Activated gamma-delta T cell treated with Interleukin-2 at 50 U/mL for 16 hours (primary cell): ENCODE measurements at places on chromosomes 1 and 21.

DNA sequence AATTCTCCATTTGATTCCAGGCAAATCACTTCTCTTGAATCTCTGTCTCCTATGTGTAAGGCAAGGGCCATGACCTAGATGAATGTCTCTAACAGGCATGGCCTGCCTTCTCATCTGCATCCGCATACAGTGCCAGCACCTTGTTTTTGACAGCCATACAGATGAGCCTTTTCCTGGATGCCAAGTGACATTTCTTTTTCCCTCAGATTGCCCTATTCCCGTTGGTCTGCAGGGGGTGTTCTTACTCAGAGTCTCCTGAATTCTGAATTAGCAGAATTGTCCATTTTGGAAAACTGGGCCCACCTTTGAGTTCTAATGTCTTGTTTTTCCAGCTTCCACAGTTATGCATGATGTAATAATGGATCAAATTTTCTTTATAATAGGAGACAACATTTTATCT is 88.0 kb upstream of the ADAR start:
- no peak for DNase-seq

GRCh38 chr1:221837896-221838295 is 96.0 kb upstream of the DUSP10 start:
- peak; percentile 17 for DNase-seq

GRCh38 chr1:89711140-89711778 is 78.3 kb downstream of the LRRC8C start:
- DNase-seq, result no peak

DNA sequence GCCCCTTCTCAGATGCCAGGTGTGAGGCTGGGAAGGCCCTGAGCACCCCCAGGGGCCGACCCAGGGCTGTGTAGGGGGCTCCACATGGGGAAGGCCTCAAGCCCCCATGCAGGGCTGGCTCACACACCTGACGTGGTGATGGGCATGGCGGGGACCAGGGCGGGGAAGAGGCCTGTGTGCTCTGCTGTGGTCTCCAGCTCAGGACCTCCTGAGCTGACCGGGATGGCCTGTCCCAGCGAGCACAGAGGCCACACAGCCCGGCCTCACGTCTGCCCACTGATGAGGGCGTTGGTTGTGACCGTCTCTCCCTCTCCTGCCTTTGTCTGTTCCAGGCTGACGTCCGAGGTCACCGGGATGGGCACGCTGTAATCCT is 40.2 kb upstream of the COL6A1 start:
- no peak for DNase-seq

GRCh38 chr1:33178836-33179439 is 2.9 kb downstream of the TRIM62 start:
- no peak for DNase-seq

DNA sequence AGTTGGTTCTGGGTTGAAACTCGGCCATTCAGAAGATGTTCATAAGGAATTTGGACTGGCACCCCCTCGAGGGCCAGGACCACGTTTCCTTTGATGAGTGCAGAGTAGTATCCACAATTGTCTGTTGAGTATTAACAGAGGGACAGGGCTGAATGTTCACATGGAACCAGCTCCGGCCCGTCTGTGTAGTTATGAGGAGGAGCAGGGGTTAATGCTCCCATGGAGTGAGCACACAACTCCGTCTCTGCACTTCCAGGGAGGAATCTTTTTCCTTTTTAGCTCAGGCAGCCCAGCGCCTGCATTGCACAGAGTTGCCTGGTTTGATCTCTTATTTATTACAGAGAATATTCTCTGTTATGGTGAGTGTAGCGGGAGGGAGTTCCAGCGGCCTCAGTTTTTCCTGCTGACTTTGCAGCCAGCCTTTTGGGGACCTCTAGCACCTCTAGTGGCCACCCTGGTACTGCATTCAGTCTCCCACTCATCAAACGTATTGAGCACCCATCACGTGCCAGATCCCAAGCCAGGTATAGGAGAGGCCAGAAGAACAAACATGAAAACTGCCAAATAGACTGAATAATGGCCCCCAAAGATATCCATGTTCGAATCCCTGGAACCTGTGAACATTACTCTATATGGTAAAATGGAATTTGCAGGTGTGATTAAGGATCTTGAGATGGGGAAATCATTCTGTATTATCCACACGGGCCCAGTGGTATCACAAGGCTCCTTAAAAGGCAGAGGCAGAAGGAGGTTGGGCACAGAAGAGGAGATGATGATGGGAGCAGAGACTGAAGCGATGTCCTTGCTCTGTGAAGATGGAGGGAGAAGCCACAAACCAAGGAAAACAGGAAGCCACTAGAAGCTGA is 167.7 kb upstream of the CSF3R start:
- peak; percentile 61 for DNase-seq

- no peak for DNase-seq
Observed at GRCh38 chr1:81358151-81358550, 442.6 kb upstream of the ADGRL2 start.

- no peak for DNase-seq
Observed at GRCh38 chr1:24558902-24559791, 3.3 kb downstream of the NCMAP start.

GRCh38 chr1:17599954-17600300 is 60.4 kb downstream of the ARHGEF10L start:
- DNase-seq, result no peak

- DNase-seq, result no peak
Observed at GRCh38 chr1:167268347-167268787, 47.7 kb downstream of the POU2F1 start.

GRCh38 chr1:3566951-3567804 is 44.1 kb downstream of the MEGF6 start:
- DNase-seq, result no peak

DNA sequence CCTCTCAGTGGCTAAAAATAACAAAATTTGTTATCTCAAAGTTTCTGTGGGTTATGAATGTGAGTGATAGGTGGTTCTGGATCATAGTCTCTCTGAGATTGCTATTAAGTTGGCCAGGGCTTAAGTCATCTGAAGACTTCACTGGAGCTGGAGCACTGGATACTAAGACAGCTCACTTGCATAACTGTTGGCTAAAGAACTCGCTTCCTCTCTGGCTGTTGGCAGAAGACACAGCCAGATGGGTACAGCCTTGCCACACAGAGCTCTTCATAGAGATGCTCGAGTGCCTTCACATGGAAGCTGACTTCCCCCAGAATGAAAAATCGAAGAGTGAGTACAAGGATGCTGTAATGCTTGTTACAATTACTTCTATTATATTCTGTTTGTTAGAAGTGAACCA is 333.8 kb downstream of the ZP4 start:
- no peak for DNase-seq
